ENCODE measurements at places on chromosomes 7 and 10.

DNA sequence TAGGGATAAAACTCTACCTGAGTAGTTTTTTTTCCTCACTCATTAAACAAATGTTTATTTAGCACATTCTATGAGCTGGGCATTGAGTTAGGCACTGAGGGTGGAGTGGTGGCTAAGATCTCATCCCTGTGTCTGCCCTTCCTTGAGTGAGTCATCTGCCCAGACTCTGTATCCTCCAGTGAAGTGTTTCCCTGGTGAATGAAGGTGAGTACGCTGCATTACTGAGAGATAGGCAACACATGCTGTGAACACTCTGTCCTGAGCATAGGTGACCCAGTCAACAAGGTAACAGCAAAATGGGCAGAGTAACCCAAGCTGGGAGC is 5.8 kb downstream of the PITX3 start:
- no peak overlapping the region for H3K27ac ChIP-seq
- no peak for DNase-seq
- H3K36me3 ChIP-seq = no peaks in the 10 kb centered on the region
- H3K4me1 ChIP-seq = peaks cover 21% of the 10 kb centered on the region
- no peak overlapping the region for H3K4me3 ChIP-seq

DNA sequence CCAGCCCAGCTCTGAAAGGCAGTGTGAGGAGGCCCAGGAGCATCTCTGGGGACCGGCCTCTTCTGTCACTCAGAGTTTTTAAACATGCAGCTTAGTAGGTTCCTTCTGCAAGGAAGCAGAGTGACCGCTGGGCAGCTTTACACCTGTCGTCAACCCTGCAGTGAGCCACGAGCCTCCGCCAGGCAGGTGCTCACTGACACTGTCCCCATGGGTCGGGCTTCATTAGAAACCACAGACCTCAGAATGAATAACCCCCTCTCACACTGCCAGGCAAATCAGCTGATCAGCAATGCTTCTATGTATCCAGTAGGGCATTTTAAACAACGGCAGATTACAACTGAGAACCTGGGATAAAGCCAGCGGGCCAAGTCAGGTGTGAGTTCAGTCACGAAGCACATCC is 106.1 kb downstream of the MAD1L1 start:
- H3K27ac ChIP-seq = no peak overlapping the region
- no peaks in the 10 kb centered on the region for H3K27me3 ChIP-seq
- DNase-seq = no peak
- peaks cover 12% of the 10 kb centered on the region for H3K4me1 ChIP-seq
- H3K4me3 ChIP-seq = no peak overlapping the region
- peaks cover 12% of the 10 kb centered on the region for H3K36me3 ChIP-seq

DNA sequence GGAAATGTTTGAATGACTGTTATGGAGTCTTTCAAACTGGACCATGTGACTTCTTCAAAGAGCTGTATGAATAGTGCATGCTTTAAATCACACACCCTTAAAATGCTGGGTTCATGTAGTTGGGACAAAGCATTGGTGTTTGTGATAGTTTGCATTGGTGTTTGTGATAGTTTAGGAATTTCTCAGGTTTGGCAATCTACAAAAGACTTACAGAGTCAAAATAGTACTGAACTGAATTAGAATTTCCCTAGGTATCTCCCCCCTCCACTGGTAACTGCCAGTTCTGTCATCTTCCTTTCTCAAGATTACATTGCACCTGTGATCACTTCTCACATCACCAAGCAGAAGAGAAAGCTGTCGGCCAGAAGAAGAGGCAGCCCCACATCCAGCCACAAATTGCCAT is 261.1 kb downstream of the GATA3 start:
- DNase-seq = no peak
- peaks cover 18% of the 10 kb centered on the region for H3K27me3 ChIP-seq
- H3K4me3 ChIP-seq = no peak overlapping the region
- no peak overlapping the region for H3K27ac ChIP-seq
- peaks cover 6% of the 10 kb centered on the region for H3K4me1 ChIP-seq
- no peaks in the 10 kb centered on the region for H3K36me3 ChIP-seq

- no peaks in the 10 kb centered on the region for H3K36me3 ChIP-seq
- no peak overlapping the region for H3K27ac ChIP-seq
- H3K27me3 ChIP-seq = no peaks in the 10 kb centered on the region
- no peak overlapping the region for H3K4me3 ChIP-seq
- no peaks in the 10 kb centered on the region for H3K4me1 ChIP-seq
- DNase-seq = no peak
Measured at GRCh38 chr10:44471410-44471809, 86.5 kb upstream of the CXCL12 start.

- no peaks in the 10 kb centered on the region for H3K27me3 ChIP-seq
- H3K27ac ChIP-seq = no peak overlapping the region
- H3K4me3 ChIP-seq = no peak overlapping the region
- DNase-seq = no peak
Measured at GRCh38 chr10:17140386-17140761, 10.8 kb upstream of the CUBN start.

- no peaks in the 10 kb centered on the region for H3K27me3 ChIP-seq
- H3K4me1 ChIP-seq = no peaks in the 10 kb centered on the region
- no peak overlapping the region for H3K4me3 ChIP-seq
- no peaks in the 10 kb centered on the region for H3K36me3 ChIP-seq
- no peak for DNase-seq
- no peak overlapping the region for H3K27ac ChIP-seq
Measured at GRCh38 chr10:116466715-116467422, 39.2 kb downstream of the PNLIPRP3 start.

- H3K27me3 ChIP-seq = no peaks in the 10 kb centered on the region
- no peak overlapping the region for H3K4me3 ChIP-seq
- no peaks in the 10 kb centered on the region for H3K36me3 ChIP-seq
- H3K27ac ChIP-seq = no peak overlapping the region
Measured at GRCh38 chr7:35584990-35585389, 109.9 kb downstream of the HERPUD2 start.

GRCh38 chr10:72334196-72334824 is 20.4 kb downstream of the DNAJB12 start:
- H3K27ac ChIP-seq = peak overlapping the region; percentile 88
- H3K4me3 ChIP-seq = no peak overlapping the region

DNA sequence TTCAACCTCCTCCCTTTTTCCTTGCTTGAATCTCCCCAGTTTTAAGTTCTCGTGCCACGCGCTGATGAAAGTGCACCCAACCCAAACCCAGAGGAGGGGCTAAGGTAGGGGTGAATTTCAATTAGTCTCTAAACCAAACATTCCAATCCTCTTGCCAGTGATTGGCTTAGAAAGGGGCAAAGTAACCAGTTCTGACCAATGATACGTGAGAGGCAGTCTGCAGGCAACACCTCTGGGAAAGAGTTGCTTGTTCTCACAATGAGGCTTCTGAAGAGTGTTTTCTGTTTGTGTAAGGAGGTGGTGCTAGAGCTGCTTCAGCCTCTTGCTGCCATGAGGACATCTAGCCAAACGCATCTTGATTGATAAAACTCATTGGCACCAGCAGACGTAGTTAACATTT is 21.8 kb downstream of the SLC35G1 start:
- H3K4me1 ChIP-seq = peaks cover 15% of the 10 kb centered on the region
- H3K27me3 ChIP-seq = no peaks in the 10 kb centered on the region
- no peak overlapping the region for H3K4me3 ChIP-seq

DNA sequence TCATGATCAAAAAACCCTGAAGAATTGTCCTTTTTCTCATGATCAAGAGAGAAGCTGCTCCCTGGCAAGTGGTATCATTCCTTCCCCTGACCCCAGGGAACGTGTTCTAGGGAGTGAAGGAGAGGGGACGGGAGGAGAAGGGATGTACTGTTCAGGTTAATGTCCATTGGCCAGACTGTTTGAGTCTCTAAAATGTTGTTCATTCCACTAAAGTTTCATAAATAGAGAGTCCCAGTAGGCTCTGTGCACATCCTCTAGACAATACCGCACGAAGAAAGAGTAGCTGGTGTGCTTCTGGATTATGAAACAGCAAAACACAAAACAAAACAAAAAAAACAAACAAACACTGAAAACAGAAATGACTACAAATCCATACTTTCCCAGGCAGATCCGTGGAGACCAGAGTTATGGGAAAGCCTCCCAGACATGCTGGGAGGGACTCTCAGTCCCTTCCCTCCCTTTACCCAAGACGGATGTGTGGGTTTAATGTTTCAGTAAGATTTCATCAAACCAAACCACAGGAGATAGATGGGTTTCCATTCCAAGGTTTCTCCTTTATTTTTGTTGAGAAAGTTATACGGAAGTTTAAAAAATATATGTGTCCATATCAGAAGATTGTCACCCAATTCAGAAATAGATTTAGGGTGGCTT is 66.5 kb upstream of the TNS3 start:
- DNase-seq = no peak
- H3K4me1 ChIP-seq = peaks cover 15% of the 10 kb centered on the region
- H3K27me3 ChIP-seq = no peaks in the 10 kb centered on the region
- H3K27ac ChIP-seq = no peak overlapping the region
- no peaks in the 10 kb centered on the region for H3K36me3 ChIP-seq
- no peak overlapping the region for H3K4me3 ChIP-seq

DNA sequence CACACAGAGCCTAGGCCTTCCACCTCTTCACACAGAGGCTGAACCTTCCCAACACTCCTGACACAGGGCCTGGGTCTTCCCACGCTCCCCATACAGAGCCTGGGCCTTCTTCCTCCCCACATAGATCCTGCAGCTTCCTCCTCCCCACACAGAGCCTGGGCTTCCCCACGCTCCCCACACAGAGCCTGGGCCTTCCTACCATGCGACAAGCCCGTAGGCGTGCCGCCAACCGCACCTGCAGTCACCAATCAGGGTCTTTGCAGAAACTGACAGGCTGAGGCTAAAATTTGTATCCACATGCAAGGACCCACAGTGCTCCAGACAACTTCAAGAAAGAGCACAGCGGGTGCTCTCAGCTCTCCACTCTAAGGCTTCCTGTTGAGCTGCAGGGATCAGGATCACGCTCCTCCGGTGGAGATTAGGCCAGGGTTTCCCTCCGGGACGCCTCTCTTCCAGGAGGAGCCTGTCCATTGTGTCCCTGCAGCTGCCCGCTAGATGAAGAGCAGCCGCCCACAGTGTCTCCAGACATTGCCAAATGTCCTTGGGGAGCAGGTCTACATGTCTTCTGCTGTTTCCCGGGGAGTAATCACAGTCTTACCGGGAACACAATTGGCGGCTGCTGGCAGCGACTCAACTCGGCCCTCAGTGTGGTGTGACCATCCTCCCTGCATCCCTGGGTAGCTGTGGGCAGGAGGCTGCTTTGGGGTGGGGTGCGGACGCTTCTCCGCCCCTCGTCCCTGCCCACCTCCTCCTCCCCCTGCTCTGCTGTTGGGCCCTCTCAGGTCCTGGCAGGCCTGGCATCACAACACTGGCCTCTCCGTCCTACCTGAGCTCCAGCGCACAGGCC is 9.7 kb downstream of the CFAP46 start:
- H3K27me3 ChIP-seq = peaks cover 3% of the 10 kb centered on the region
- no peak overlapping the region for H3K4me3 ChIP-seq
- no peak for DNase-seq
- no peaks in the 10 kb centered on the region for H3K4me1 ChIP-seq
- no peaks in the 10 kb centered on the region for H3K36me3 ChIP-seq

GRCh38 chr10:27494116-27494805 is 9.8 kb upstream of the RAB18 start:
- no peaks in the 10 kb centered on the region for H3K4me1 ChIP-seq
- no peak for DNase-seq
- H3K27me3 ChIP-seq = no peaks in the 10 kb centered on the region
- H3K4me3 ChIP-seq = no peak overlapping the region
- no peaks in the 10 kb centered on the region for H3K36me3 ChIP-seq

GRCh38 chr7:25031007-25031406 is 51.0 kb upstream of the OSBPL3 start:
- H3K4me3 ChIP-seq = no peak overlapping the region
- DNase-seq = peak; percentile 34
- H3K36me3 ChIP-seq = no peaks in the 10 kb centered on the region
- no peaks in the 10 kb centered on the region for H3K4me1 ChIP-seq
- no peak overlapping the region for H3K27ac ChIP-seq

DNA sequence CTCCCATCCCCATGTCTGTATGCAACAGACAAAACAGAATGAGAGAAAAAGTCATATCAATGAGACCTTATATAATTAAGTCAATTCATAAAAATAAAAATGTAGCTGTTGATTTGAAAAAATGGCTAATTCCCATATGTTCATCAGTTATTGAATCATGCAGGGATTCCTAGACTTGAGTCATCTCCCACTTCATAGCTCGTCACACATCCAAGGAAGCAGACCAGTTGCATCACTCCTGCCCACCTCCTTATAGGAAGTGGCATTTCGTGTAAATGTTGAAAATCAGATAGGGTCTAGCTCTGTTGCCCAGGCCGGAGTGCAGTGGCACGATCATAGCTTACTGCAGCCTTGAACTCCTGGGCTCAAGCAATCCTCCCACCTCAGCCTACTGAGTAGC is 56.1 kb upstream of the SH2B2 start:
- H3K36me3 ChIP-seq = peaks cover 69% of the 10 kb centered on the region
- H3K4me1 ChIP-seq = no peaks in the 10 kb centered on the region
- no peak overlapping the region for H3K4me3 ChIP-seq
- H3K27ac ChIP-seq = no peak overlapping the region
- DNase-seq = no peak

DNA sequence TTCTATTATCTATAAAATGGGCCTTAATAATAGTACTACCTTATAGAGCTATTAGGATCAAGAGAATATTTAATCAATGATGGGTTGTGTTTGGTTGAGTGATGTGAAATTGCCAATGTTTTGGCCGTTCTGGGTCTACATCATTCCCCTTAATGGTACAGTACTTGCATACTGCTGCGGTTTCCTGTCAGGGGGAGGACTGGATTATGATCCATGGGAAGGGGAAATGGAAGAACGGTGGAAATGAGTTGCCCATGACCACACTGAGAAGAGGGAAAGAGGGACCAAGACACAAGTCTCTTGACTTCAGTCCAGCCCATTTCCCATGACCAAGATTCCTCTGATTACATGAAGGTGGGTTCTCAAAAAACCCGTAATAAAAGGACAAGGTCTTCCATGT is 999 bp upstream of the MRPS24 start:
- H3K4me3 ChIP-seq = no peak overlapping the region
- no peaks in the 10 kb centered on the region for H3K27me3 ChIP-seq
- peaks cover 14% of the 10 kb centered on the region for H3K36me3 ChIP-seq
- no peak for DNase-seq
- H3K4me1 ChIP-seq = peaks cover 30% of the 10 kb centered on the region
- peak overlapping the region; percentile 89 for H3K27ac ChIP-seq

GRCh38 chr10:131099028-131099726 is 212.3 kb downstream of the TCERG1L start:
- H3K4me3 ChIP-seq = no peak overlapping the region
- H3K36me3 ChIP-seq = no peaks in the 10 kb centered on the region
- peaks cover 5% of the 10 kb centered on the region for H3K4me1 ChIP-seq
- DNase-seq = no peak
- H3K27ac ChIP-seq = no peak overlapping the region

DNA sequence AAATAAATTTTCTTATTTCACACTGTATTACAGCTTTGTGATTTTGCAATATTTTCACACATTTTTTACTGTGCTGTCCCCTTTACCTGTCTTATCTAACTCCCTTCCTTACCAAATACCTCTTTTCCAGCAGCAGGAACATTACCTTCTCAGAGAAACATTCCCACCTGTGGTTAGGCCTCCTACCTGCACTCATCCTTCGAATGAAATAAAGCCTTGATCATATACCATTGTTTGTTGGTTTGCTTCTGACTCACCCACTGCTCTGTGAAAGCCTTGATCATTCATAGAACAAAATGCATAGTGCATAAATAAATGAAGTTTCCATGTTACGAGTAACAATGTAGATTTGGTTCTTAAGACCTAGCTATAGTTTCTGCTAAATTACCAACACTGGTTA is 256.3 kb downstream of the ARL4A start:
- H3K4me1 ChIP-seq = peaks cover 5% of the 10 kb centered on the region
- no peak for DNase-seq
- no peak overlapping the region for H3K27ac ChIP-seq
- no peak overlapping the region for H3K4me3 ChIP-seq
- H3K36me3 ChIP-seq = no peaks in the 10 kb centered on the region
